Hematopoietic multipotent progenitor cell (in vitro differentiated cells): ENCODE measurements at places on chromosomes 4 and X.

DNA sequence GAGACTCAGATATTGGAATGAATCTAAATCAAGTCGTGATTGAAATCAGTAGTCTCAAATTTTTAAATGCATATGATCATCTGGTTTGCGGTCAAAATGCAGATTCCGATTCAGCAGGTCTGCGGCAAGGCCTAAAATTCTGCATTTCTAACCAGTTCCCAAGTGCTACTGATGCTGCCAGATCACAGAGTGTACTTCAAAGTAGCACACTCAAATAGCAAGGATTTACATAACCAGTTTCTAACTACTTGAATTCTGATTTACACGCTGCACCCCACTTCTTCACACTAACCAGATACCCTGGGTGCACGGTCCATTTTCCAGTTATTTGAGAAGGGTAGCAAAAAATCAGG, 752 bp downstream of the MBTPS2 start:
- no peak for DNase-seq

DNA sequence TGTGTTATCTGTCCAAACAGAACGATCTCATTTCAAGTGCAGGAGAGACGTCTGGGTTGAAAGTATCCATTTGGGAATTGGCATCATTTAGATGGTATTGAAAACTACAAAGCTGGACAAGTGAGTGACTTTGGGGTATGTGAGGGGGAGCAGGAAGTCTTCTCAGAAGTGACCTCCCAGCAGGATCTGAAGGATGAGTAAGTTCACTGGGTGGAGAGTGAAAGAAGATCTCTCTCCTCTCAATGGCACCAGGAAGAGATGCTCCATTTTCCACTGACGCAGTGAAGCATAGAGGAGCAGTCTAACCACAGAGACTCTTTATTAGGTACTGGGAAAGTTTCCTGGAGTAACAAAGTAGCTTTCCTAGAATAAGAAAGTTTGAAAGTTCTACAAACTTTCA, 161.0 kb downstream of the CPE start:
- no peak for DNase-seq

DNA sequence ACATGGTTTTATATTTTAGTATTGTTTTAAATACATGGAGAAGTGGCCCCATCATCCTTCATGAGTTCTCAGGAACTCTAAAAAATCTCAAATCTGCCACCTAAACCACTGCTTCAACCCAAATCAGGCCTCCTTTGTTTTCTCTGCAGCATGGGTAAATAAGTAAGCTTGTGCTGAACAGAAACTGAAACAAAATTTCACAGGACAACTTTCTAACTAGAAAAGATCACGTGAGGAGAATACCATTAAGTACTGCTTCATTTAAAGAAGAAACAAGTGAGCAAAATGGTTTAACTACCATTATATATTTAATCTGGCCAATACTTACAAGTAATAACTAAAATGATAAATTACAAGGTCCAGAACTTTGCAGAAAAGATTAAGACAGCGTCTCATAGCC, 2.5 kb downstream of the ARAP2 start:
- DNase-seq = peak; percentile 31

GRCh38 chr4:121380776-121381462, at the start of gene QRFPR:
QRFPR (minus strand) TSS chr4:121381018; CDS start chr4:121380647, 371 bp downstream.
- DNase-seq = no peak

DNA sequence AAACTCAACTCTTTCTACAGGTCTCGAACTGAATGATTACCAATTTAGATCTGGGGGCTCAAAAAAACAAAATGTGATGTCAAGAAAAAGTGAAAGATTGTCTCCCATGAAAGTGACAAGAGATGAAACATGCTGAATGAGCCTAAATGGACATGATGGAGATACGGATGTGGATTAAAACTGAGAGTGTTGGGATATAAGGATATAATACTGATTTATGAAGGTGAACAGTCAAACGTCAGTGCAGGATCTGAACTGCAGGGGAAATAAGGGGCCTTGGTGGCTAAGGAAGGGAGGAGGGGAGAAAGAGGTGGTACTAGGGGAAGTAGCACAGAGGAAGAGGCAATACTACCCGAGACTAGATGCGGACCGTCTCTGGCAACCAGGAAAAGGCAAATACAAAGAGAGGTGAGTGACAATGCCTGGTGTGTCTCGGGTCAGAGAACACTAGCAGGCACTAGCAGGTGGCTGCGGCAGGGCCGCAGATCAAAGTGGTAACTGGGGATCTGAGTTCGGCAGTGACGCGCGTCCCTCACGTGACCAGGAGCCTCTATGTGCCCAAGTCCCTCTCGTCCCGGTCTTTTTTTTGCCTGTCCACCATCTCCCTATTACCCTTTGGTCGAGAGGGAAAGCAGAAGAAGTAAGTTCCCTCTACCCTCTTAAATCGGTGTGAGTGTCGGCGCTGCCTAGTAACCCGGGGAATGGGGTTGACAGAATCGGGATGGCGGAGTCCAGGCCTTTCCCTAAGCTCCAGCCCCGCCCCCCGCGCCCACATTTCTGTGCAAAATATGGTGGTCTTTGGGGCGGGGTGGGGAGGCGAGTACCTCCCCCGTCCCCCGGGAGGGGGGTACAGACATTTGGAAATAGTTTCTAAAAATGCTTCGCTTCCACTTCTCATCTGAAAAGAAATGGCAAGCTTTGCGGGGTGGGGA, at the start of gene TCEAL1:
TSS of gene TCEAL1 (plus strand) at position 590 of the 932 bp plus-strand sequence. CDS start 942 bp downstream, outside the sequence.
- DNase-seq = peak; percentile 52

GRCh38 chr4:169902658-169903345, 123.4 kb downstream of the MFAP3L start:
- no peak for DNase-seq

DNA sequence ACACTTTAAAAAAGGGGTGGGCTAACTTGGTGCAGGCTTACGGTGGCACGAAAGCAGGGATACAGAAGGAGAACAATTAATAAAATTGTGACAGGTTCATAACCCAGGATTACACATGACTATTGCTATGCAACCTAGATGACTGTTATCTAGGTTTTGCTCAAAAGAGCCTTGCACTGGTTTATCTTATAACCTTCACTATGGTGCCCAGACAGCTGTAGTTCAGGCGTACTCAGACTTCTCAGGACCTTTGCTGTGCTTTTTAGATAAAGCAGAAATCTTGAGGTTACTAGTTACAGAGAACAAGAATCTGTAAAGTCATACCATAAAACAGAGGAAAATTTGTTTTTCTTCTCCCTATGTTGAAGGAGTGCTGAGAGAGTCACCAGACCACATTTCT, 44.4 kb downstream of the UGT2A3 start:
- DNase-seq = no peak

GRCh38 chrX:136773648-136774047, 7.1 kb downstream of the ARHGEF6 start:
- no peak for DNase-seq

GRCh38 chr4:105075045-105075444, 71.6 kb upstream of the TET2 start:
- no peak for DNase-seq

DNA sequence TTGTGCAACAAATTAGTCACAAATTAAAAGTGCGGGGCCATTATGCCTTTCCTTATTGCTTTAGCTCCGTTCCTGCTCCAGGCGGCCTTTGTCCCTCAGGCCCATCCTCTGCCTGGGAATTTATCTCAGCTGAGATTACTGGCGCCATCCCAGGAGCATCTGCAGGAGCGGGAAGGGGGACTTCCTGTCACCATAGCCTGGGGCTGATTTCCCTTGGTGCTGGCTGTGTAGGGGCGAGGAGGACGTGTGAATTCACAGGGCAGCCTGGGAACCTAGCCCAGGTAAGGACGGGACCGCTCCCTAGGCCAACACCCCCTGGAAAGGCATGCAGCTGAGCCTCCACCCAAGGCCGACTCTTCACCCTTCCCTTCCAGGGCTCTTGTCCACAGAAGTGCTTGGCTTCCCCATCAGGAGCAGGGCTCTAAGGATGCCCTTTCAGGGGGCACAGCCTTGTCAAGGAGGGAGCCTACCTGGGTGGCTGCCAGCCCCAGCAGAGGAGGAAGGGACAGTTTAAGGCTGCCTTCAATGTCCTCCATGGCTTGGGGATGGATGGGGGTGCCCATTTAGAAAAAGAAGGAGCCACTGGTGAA, 72.6 kb upstream of the NKX1-1 start:
- no peak for DNase-seq
